Glomerular endothelial cell (primary cell): ENCODE measurements at places on chromosomes 13 and 19. TPM values are rescaled to one million over a fixed set of nuclear protein-coding genes. Genes with fewer than 3 reads are reported as not detected.

The FCER2 gene
- not detected in 2 replicates for total RNA-seq

The EGLN2 gene
- total RNA-seq = 93.6 and 120 TPM in 2 replicates

The GFY gene
- not detected in 2 replicates for total RNA-seq

The NLRP8 gene
- not detected in 2 replicates for total RNA-seq

The PDS5B gene
- 21.8 and 26.4 TPM in 2 replicates for total RNA-seq

The MIA gene
- total RNA-seq = not detected in 2 replicates

The FBN3 gene
- not detected in 2 replicates for total RNA-seq

The DIRAS1 gene
- 0.47 and 3.1 TPM in 2 replicates for total RNA-seq

The C19orf81 gene
- 3.1 and 9.0 TPM in 2 replicates for total RNA-seq

The IQCN gene
- total RNA-seq = 0.92 and 2.4 TPM in 2 replicates

GRCh38 chr13:21330126-21330861 lies 128.8 kb downstream of the ZDHHC20 start:
- DNase-seq = no peak

- DNase-seq = no peak
Measured at GRCh38 chr13:74325106-74325505, 190.9 kb upstream of the KLF12 start.

GRCh38 chr13:40682449-40683240 lies 16.2 kb upstream of the FOXO1 start:
- DNase-seq = peak; percentile 27

DNA sequence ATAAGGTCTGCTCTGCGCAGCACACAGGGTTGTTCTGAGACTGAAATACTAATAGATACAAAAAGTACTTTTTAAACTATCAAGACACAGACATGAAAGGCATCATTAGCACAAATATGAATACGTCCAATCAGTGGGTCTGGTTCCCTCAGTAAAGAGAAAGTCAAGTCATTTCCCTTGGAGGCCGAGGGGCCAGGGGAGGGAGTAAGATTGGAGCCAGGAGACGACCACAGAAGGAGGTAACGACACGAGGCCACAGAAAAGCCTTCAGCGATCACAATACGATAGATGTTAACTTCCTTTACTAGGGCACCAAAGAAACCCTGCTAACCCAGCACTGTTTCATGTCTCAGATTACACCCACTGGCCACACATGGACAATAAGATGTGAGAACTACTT lies 5.3 kb downstream of the CARS2 start:
- DNase-seq = no peak

- no peak for DNase-seq
Measured at GRCh38 chr19:49818649-49819370, 721 bp downstream of the MED25 start.

DNA sequence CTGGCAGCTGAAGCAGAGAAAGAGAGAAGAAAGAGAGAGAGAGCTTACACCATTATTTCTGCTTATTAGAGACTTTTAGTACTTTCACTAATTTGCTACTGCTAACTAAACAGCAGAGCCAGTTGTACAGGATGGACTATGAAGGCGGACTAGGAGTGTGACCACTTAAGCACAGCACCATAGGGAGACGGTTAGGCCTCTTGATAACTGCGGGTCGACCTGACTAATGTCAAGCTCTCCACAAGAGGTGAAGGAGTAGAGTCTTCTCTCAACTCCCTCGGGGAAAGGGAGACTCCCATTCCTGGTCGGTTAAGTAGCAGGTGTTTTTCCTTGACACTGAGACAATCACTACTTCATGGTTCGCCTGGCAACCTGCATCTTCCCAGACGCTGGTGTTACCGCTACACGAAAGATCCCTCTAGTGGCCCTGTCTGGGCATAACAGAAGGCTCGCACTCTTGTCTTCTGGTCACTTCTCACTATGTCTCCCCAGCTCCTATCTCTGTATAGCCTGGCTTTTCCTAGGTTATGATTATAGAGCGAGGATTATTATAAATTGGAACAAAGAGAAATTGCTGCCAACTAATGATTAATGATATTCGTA lies 5.3 kb upstream of the PSG7 start:
- DNase-seq = no peak

DNA sequence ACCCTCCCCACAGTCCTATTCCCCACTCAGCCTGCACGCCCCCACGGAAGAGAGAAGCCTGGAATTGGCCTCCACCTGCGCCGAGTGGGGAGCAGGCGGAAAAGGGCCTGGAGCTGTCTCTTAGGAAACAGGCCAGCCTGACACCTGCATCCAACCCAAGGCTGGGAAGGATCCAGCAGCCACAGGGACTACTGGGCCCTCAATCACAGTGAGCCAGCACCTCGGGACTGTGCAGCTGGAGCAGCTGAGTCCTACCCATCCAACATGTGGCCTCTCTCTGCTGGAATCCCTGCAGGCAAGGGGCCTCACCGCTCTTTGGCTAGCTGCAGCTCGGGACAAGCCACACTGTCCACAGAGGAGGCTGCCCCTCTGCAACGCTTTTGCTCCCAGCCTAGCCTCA lies 8.3 kb upstream of the EPHX3 start:
- DNase-seq = no peak

- DNase-seq = no peak
Measured at GRCh38 chr19:14115756-14116155, 1.8 kb downstream of the PRKACA start.

- no peak for DNase-seq
Measured at GRCh38 chr19:3227054-3227626, 2.7 kb downstream of the CELF5 start.

- DNase-seq = no peak
Measured at GRCh38 chr19:14375055-14375581, 6.1 kb upstream of the ADGRE5 start.

GRCh38 chr19:39398297-39398864 lies 7.2 kb downstream of the MED29 start:
- DNase-seq = no peak

GRCh38 chr13:111158136-111158805 lies 43.2 kb downstream of the ARHGEF7 start:
- no peak for DNase-seq

DNA sequence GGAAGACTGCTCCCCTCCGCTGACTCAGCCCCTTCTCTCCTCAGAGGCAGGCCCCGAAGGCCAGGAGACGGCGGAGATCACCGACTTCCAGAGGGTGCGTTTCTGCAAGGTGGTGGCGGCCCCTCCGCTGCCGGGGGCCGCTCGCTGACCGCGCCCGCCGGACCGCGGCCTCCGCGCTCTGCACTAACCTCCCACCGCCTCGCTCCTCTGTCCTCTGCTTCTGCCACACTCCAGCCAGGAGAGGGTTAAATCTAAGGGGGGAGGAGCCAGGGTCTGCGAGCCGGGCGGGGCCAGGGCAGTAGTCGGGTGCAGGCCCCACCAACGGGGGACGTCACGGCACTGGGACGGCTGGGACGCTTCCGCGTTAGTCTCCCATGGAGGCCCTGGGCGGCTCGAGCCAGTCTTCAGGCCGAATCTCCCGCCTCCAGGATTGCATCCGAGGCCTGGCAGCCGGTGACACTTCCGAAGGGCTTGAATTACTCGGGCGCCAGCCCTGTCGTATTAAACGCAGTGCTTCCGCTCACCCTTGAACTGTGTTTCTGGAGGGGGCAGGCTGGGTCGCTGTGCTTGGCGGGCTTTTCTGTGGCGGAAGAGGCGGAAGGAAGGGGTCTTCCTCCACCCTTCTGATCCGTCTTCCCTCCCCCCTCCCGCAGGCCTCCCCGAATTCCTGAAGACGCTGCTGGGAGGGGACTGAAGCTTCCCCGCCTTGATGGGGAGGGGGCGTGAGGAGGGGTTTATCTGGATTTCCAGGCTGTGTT lies 1.2 kb upstream of the INAFM1 start:
- no peak for DNase-seq

- no peak for DNase-seq
Measured at GRCh38 chr19:55053735-55054134, 9.2 kb downstream of the RDH13 start.

DNA sequence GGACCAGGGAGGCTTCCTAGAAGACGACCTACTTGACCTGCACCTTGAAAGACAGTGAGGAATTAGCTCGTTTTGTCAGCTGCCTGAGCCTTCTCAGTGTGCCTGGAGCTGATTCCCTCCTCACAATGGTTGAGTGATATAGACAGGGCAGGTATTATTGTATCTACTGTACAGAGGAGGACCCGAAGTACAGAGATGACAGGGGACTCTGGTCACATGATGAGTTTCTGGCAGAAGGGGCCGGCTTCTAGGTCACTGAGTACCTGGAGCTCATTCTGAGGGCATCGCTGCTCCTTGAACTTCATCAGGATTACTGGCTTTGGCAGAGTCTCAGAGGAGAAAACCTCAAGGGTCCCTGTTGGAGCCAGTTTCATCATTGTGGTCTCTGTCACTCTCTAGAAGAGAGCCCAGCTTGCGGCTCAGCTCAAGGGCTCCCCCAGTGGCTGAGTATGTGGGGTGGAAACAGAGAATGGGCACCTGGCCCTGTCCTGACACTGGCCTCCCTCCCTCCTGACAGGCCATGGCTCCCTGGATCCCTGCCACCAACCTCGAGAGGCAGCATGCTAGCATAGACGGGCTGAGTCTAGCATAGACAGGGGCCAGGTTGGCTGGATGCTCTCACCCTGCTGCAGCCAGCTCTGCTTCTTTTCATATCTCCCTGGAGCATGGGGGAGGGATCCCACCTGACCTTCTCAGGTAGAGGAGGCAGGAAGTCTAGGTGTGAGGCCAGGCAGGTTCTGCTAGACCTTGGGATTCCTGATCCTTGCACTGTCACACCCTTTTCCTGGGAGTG lies 38.7 kb downstream of the NFIX start:
- DNase-seq = no peak

DNA sequence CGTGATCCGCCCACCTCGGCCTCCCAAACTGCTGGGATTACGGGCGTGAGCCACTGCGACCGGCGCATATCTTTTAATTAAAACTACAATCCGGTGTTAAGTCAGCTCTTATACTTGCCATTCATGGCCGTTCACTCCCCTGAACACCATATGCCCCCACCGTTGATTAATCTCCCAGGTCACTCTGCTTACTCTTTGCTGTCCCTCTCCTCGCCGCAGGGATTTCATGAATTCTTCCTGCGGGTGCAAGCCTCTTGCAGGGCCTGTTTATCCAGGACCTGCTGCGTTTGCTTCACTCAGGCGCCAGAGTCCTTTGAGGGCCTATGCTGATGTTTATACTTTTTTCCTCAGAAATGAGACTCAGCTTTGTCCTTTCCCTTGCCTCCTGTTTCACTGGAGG lies 996 bp downstream of the ERVV-2 start:
- no peak for DNase-seq

- DNase-seq = no peak
Measured at GRCh38 chr13:101988140-101988539, 413.7 kb downstream of the FGF14 start.

DNA sequence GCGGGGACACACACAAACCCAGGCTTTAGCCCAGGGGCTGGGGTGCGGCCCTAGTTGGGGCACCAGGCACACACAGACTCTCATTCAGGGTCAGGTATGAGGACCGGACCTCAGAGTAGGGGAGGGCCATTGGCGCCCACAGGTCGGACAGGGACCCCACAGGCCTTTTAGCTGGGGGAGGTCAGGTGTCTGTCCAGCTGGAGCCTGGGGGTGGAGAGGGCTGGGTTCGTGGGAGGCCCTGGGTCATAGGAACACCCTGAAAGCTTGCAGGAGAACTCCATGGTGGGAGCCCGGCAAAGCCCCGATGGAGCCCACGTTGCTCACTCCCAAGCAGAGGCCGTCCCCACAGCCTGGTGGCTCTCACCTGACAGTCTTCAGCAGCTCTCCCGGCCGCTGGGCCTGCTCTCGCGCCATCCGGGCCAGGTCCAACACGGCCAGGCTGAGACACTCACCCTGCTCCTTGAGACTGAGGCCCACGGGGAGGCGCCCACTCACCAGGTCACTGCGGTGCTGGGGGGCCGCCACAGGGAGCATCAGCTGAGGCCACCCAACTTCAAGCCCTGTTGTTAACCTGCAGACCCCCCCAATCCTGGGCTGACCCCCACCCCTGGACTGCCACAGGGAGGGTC lies 5.0 kb downstream of the JAK3 start:
- no peak for DNase-seq

- no peak for DNase-seq
Measured at GRCh38 chr19:46481223-46481848, 10.0 kb upstream of the PNMA8A start.

DNA sequence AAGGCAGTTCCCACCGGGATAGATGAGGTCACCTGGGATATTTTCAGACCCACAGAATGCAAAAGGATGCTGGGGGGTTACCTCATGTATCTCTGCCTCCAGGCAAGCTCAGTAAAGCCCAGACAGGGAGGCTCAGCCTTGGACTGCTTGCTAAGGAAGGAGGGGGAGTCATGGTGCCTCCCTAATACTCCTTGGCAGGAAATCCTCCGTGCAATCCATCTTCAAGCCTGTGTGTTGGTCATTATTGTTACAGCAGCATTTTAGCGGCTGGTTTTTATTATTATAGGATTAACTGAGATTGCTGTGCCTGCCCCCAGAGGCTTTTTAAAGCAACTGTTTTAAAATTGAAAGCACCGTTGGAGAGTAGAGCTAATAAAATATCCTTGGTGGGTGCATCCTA lies 188.5 kb upstream of the UBL3 start:
- DNase-seq = no peak

- no peak for DNase-seq
Measured at GRCh38 chr13:76216729-76217128, 580.6 kb downstream of the LMO7 start.

GRCh38 chr13:106867249-106867648 lies 299.3 kb upstream of the ARGLU1 start:
- DNase-seq = no peak

GRCh38 chr19:50478901-50479715 lies 2.5 kb upstream of the GARIN5A start:
- DNase-seq = no peak

DNA sequence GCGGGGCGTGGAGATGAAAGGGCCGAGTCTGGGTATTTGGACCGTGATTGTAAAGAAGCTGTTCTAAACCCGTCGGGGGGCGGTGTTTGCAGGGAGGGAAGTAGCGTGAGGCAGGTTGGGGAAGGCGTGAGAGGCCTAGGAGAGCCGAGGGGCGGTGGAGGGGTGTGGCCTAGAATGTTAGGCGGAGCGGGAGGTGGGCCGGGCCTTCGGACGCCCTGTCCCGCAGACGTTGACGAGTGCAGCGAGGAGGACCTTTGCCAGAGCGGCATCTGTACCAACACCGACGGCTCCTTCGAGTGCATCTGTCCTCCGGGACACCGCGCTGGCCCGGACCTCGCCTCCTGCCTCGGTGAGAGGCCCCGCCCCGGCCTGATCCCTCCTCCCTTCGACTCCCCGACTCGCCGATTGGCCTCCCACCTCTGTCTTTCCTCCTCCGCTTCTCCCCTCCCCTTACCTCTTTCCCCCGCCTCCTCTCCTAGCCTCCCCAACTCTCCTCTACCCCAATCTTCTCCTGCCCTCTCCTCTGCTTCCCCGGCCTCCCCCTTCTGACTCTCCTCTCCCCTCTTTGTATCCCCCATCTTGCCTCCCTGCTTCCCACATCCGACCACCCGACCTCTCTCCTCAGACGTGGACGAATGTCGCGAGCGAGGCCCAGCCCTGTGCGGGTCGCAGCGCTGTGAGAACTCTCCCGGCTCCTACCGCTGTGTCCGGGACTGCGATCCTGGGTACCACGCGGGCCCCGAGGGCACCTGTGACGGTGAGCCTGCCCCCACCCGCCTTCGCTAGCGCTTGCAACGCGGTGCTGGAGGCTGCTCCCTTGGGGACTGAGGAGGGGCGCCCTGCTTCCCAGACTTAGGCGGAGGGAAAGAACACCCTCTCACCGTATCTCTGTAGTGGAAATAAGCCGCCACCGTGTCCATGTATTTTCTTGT lies 12.8 kb downstream of the LTBP4 start:
- no peak for DNase-seq
